Muscle of leg (tissue), 16 donors: ENCODE measurements at places on chromosomes 5 and 9. TPM values are rescaled to one million over a fixed set of nuclear protein-coding genes. Genes with fewer than 3 reads are reported as not detected.

- no peak for DNase-seq
Observed at GRCh38 chr5:89546657-89547056, 663.7 kb upstream of the MEF2C start.

GRCh38 chr9:134066526-134066912 lies 1.3 kb downstream of the BRD3 start:
- peak; percentile 55 for DNase-seq

Gene IL33
- polyA plus RNA-seq, result 29.5 TPM

DNA sequence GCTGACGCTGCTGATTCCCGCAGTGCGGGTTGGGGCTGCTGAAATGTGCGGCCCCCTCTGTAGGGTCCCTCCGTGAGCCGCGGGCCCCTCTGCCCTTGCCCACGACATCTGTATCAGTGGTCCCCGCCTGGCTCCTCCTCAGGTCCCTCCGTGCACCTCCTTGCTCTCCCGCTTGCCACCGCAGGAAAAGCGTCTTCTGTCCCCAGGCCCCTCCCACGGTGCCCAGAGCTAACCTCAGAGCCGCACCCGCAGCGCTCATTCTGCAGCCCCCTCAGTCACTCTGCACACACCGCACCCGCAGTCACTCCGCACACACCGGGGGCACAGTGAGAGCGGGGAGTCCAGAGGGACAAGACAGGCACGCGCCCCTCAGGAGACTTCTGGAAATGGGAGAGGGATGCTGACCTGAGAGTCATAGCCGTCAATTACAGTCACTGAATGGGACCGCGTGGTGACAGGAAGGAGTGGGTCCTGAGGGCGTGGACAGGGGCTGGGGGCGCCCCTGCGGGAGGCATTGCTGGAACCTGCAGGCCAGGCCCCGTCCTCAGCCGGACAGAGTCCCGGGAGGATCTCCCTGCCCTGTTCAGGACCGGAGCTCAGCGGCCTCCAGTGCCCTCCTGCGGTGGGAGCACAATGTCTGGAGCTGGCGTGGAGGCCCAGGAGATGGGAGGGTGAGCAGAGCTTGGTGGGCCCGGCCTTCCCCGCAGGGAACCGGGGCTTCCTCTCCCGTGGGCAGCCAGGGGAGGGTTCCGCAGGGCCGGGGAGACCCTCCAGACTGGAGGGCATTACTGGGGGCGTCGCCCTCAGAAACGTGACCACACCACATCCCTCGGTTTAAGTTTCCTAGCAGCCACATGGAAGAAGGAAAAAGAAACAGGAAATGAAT lies 66.1 kb upstream of the CTSL start:
- no peak for DNase-seq

Gene ADGRD2
- polyA plus RNA-seq, result not detected

DNA sequence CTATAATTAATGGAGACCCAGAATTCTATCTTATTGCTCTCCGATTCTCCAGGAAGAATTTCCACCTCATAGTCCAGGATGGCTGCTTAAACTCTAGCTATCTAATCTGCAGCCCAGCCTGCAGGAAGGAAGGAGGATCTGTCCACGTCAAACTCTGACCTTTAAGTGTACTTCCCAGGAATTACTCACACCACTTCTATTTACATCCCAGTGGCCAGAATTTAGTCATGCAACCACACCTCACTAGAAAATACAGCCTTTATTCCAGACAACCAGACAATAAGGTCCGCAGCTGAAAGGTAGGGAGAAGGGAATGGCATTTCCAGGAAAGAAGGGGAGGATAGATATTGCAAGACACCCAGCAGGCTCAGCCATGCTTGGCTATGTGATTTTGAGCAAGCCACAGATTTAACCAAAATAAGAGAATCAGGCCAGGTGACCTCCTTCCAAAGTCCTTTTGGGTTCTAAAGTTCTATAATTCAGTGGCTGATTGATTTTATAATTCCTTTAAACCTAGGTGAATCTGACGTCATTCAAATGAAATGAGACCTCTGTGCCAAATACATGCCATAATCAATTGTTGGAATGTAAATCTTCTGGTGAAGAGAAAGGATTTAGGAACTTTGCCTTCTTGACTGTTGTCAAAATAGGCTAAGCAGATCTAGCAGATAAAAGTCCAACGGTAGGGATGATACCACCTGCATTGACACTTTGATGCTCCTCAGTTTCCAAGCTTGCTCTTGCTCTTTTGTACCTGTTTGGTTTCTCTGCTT lies 3.7 kb upstream of the DENND1A start:
- DNase-seq, result no peak
